A549 (cell line): ENCODE measurements at places on chromosomes 12 and 14.
A peak's percentile ranks its signal among the peaks of the same experiment; 100 is the strongest.

GRCh38 chr12:13046964-13047363 lies 2.8 kb downstream of the FAM234B start:
- no peak for DNase-seq

DNA sequence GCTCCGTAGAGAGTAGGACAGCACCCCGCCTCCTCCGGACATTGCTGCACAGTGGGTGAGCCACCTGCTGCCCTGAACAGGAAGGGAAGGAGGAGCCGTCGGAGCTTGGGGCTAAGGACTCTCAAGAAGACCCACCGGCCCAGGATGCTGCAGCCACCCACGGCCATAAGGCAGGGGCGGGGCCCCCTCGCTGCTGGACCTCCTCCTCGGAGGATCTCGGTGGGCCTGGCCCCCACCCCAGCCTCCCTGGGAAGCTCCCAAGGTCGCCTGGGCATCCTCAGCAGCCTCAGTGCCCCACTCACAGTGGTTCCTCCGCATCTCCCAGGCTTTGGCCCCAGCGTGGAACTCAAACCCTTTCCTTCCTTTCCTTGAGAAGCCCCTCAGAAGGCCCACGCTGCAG lies 68.6 kb upstream of the DIO3 start:
- no peak for DNase-seq

- DNase-seq: no peak
Observed at GRCh38 chr12:54038871-54039414, 6.1 kb downstream of the HOXC5 start.

- DNase-seq: no peak
Observed at GRCh38 chr12:19388131-19388549, 51.2 kb upstream of the AEBP2 start.

DNA sequence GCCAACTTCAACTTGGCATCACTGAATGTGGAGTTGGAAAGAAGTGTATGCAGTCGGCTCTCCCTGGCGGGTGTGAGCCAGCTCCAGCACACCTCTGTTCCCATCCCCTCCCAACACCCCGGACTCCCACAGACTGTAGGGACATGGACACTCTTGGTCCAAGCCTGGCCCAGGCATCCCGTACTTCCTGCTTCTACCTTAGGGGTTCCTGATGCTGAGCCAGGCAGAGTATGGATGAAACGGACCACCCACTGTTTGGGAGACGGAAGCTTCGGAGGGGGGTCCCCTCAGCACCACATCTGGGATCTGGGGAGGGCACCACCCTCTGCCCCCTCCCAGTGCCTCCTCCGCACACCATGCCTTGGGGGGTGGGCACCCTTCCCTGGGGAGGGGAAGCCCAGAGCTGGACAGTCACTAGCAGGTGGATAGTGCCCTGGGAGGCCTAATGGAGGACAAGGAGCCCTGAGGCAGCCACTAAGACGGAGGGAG lies 62.0 kb downstream of the LGMN start:
- DNase-seq: no peak

DNA sequence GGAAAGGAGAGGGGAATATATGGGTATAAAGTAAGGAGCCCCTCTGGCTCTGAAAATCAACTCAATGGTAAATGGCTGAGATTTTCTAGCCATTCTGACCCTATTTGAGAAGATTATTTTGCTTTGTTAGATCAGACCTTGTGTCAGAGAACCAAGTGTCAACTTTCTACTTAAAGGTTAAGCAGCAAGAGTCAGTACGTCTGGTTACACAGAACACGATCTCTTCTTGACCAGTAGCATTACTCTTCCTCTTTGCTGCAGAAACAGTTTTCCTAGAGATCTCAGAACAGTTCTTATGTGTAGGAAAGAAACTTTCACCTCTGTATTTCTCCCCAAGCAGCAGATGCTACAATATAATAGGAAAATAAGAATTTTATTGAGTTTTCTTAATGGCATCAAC lies 47.4 kb upstream of the BTG1 start:
- DNase-seq: no peak

- peak; percentile 22 for DNase-seq
Observed at GRCh38 chr14:54001189-54001878, 44.7 kb upstream of the BMP4 start.

DNA sequence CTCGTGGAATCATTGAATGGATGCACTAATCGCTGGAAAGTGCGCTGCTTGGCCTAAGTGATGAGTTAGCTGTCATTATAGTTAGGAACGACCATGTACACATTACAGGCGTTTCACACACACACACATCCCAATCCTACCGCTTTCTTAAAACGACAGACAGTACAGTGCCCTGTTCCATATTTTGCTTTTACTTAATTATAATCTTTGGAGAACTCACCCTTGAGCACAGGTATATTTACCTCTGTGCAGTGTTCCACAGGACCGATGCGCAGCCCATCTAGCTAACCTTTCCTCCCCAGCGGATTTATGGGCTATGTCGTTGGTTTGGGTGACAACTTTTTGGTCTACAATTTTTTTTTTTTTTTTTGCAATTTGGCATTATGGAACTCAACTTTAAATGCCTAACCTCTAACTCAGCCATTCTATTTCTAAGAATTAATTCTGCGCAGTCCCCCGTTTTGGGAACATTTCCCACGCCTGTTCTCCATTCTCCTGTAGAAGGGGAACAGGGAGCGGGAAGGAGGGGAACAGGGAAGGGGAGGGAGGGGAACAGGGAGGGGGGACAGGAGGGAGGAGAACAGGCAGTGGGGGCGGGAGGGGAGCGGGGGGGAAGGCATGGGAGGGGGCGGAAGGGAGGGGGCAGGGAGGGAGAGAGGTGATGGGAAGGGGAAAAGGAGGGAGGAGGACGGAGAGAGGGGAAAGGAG lies 663 bp upstream of the ULK1 start:
- DNase-seq: no peak
